ENCODE measurements at places on chromosomes 13 and 19.

- DNase-seq, result no peak
These were observed 2.2 kb upstream of the KANK2 start for GRCh38 chr19:11199517-11199916.

GRCh38 chr19:18368504-18369222 is 17.3 kb upstream of the GDF15 start:
- no peak for DNase-seq

DNA sequence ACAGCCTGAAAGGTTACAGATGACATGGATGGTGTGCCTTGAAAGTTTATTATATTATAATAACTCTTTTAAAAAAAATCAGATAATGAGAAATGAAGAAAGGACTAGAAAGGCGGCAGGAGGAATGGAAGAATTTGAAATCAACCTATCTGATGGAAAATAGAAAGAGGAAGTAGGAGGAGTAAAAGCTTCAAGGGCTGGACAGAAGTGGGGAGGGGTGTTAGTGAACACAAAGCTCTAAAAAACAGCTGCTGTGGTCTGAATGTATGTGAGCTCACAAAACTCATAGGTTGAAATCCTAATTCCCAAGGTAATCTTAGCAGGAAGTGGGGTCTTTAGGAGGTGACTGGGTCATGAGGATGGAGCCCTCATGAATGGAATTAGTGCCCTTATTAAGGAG is 19.5 kb downstream of the CCDC70 start:
- DNase-seq, result peak; percentile 31

DNA sequence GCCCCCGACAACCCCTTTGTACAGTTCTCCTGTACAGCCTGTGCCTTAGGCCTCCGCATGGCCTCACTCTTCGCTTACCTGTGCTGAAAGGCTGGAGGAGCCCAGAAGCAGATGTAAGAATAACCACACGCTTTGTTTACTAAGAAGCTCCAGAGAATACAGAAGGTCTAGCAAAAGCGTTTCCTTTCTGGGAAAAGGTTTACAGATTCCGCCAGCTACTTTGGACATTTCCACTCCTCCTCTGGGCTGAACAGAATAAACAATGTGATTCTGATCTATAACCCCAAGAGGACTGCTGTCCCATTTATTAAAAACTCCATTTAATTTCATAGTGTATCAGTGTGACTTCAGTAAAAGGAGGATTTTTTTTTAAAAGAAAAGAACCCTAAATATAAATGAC is 339.2 kb downstream of the DNAJC15 start:
- DNase-seq, result no peak

- DNase-seq, result no peak
These were observed 6.0 kb upstream of the STK24 start for GRCh38 chr13:98582947-98583346.

DNA sequence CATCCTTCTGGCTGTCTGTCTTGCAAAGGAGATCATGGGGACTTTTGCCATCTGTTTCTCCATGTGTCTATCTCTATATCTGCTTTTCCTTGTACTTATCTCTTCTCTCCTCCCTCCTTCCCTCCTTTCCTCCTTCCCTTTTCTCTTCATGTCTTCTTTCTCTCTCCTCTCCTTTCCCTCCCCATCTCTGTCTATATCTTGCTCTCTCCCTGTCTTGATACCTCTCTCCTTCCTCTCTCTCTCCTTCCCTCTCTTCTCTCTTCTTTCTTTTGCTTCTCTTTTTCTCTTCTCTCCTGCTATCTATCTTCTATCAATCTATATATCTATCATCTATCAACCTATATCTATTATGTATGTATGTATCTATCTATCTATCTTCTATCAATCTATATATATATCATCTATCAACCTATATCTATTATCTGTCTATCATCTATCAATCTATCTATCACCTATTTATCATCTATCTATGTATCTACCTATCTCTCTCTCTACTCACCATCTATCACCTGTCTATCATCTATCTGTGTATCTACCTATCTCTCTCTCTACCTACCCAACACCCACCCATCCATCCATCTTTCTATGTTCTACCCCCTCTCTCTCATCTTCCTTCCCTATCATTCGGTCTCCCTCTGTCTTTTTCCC is 27.5 kb downstream of the SPTBN4 start:
- DNase-seq, result no peak

DNA sequence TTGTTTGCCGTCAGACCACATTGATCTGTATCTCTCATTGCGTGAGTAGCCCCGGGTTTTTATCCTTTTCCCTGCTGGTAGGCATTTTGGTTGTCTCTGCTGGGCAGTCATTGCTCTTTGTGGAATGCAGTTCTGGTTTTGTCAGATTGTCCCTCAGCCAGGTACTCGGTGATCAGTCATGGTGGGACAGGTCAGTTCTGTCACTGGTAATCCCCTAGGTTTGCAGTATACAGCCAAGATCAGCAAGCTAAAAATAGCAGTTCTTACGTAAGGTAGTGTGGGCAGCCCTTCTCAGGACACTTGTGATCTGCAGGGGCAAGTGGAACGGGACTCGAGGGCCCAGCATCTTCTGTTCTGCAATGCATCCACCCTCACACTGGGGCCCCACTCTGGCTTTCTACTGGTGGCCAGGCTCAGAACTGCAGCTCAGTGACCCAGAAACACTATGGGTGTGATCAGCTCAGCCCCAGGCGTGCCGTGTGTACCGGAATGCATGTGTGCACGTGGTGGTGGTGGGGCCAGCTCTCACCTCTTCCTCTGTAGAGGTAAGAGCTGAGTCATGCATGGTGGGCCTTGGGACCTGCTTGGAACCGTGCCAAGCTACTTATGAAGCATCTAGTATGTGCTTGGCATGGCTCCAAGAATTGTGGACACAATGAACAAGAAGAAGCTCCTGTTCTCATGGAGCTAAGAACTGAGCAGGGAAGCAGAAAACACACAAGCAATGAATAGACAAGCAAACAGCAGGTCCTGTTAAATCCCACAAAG is 6.3 kb downstream of the PLEKHF1 start:
- DNase-seq, result peak; percentile 76

DNA sequence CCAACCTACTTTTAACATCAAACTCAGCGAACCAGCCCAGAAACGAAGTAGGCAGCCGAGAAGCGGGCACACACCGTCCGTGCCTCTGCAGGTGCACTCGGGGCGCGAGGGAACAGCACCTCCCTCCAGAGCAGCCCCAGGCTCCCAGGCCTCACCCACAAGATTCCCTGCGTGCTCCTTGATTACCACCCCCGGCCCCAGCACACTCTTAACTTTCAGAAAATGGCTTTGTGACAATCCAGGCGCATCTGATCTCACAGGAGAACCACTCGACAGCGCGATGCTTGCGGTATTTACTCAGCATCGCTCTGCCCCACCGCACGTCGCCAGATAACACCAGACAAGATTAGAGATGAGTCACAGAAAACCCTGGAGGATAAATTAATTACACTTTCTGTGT is 134.9 kb upstream of the SPACA7 start:
- no peak for DNase-seq

GRCh38 chr19:48630296-48631063 is 6.7 kb downstream of the DBP start:
- DNase-seq, result peak; percentile 96

GRCh38 chr19:15251010-15251748 is 18.9 kb upstream of the EPHX3 start:
- no peak for DNase-seq

DNA sequence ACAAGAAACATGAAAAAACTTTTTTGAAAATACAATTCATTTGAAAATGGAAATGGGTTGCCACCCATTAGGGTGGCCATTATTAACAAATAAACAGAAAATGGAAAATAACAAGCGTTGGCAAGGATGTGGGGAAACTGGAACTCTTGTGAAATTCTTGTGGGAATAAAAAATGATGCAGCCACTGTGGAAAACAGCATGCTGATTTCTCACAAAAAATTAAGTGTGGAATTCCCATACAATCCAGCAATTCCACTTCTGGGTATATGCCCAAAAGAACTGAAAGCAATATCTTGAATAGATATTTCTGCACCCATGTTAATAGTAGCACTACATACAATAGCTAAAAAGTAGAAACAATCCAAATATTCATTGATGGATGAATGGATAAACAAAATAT is 165.2 kb downstream of the DCLK1 start:
- no peak for DNase-seq

- peak; percentile 91 for DNase-seq
These were observed 155.5 kb downstream of the TBC1D4 start for GRCh38 chr13:75326173-75327134.

- no peak for DNase-seq
These were observed 35.4 kb downstream of the DNAJC15 start for GRCh38 chr13:43058831-43059230.

- no peak for DNase-seq
These were observed 33.6 kb upstream of the FFAR2 start for GRCh38 chr19:35414442-35414841.

- DNase-seq, result no peak
These were observed 115.8 kb downstream of the NBEA start for GRCh38 chr13:35057858-35058257.

DNA sequence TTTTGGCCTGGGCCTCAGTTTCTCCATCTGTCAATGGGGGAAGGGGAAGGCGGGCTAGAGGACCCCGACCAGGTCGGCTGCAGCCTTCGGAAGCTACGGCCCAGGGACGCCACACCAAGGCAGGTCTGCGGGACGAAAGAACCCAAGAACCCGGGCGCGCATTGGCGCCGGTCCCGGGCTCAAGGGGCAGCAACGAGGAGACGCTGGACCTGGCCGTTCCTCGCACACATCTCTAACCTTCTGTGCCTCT is 739 bp upstream of the ILF3 start:
- no peak for DNase-seq

DNA sequence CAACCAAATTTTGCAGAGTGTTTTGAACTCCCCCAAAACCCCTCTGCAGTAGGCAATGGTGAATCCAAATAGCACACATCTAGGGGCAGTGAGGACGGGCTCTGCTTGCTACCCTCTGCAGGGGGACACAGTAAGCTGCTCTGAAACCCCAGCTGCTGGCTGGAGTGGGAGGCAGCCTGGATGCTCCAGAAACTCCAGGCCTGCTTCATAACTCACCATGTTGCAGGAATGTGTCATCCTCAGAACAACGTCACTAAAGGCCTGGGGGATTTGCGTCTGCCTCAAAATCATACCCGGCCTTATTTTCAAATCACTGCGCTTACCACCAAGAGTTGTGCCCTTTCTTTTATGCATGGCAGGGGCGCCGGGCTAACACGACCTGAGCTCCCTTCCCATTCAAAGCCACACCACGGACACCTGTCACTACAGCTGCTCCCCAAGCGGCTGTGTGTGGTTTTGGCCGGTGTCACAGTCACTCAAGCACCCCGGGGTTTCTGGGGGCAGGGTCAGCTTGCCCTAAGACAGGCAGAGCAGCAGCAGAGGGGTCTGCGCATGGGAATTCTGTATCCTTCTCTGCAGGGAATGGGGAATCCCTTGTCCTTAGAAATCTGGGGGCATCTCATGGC is 93.9 kb downstream of the TSHZ3 start:
- no peak for DNase-seq

- DNase-seq, result no peak
These were observed 3.6 kb downstream of the ARHGAP45 start for GRCh38 chr19:1070576-1070930.

DNA sequence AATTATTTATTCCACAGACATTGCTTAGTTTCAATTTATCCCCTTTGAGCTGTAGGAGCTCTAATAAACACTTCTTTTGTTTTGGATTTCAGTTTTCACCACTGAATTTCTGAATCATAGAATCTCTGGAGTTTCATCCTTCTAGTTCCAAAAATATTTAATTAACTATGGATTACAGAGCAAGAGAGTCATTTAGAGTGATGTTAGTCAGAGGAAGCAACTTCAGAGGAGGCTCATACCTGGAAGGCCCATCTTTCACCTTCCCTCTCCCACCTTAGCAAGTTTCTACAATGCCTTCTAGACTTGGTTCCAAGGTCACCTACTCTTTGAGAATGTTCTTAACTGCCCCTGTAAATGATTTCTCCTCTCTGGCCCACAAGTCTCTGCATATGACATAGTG is 353.2 kb downstream of the SPRY2 start:
- DNase-seq, result no peak
